ENCODE measurements at places on chromosomes 4 and X.

DNA sequence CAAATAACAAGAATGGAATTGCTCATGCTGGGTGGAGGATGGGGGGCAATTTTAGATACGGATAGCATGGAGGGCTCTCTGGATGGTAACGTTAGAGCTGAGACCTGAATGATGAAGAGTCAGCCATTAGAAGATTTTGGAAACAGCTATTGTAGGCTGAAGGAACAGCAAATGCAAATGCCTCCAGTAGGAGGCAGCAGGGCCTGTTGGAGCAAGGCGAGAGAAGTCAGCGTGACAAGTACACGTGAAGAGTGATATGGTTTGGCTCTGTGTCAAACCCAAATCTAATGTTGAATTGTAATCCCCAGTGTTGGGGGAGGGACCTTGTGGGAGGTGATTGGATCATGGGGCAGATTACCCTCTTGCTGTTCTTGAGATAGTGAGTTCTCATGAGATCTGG lies 59.3 kb upstream of the SOD3 start:
- peak; percentile 56 for DNase-seq

GRCh38 chrX:47384502-47384901 lies 14.1 kb downstream of the ZNF157 start:
- DNase-seq = peak; percentile 75

DNA sequence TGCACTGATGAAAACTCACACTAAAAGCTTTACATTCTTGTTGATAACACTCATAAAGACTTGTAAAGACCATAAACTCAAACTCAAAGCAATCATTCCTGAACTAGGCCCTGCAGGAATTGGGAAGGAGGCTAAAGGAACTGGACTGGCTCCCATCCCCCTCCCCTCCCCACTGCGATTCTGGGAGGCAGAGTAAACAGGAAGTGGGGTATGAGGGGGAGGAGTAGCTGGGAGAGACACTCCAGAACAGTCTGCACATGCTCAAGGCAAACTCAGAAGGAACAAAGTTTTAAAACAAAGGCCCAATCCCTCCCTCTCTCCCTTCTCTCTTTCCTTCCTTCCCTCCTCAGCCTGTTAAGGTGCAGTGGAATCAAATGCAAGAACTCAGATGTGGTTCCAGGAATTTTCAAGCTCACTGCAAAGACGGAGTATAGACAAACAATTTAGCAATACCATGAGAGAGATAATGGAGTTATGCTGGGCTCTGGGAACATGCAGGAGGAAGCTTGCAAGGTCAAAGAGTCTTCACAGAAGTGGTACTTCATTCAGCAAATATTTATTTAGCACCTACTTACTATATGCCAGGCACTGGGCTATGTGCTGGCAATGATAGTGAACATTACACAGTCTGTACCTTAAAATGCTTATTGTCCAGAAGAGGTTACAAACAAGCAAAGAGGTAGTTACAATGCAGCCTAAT lies 15.9 kb downstream of the MID1IP1 start:
- DNase-seq = peak; percentile 27

- DNase-seq = peak; percentile 76
These were observed 11.2 kb upstream of the BCOR start for GRCh38 chrX:40108959-40109287.

GRCh38 chrX:120125444-120125843 lies 9.7 kb upstream of the RHOXF1 start:
- DNase-seq = no peak

GRCh38 chrX:136850441-136851175 lies 29.9 kb downstream of the RBMX start:
- peak; percentile 44 for DNase-seq

DNA sequence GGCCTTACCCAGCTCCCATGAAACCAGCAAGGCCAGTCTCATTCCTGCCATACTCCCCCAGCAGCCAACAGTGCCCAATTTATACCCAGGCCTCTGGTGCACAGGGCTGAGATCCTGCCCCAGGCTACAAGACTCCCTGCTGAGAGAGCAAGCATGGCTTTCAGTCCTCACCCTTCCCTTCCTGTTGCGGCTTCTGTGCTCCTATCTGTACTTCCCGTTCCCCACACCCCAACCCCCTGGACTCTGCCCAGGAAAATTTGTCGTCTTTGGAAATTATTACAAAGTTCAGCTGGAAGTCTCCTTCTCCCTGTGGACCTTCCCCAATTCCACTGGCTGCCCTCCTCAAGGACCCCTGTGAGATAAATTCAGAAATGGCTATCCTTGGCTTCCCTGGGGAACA lies 84.1 kb upstream of the GK2 start:
- peak; percentile 9 for DNase-seq

GRCh38 chr4:171857302-171858012 lies 44.3 kb downstream of the GALNTL6 start:
- DNase-seq = peak; percentile 7

DNA sequence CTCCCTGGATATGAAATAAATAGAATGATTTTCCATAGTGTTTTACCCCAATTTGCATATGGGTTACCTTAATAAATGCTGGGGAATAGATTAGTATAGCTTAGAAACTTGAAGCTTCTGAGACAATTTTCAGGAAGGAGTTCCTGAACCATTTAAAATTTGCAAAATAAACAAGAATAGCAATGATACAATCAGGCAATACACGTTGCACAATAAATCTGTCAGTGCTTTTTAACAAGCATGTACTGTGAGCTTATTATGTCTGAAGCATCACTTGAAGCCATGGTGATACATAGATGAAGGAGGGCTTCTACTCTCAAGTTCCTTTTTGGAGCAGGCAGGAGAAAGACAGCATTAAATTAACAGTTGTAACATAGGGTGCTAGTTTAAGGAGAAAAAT lies 84.2 kb upstream of the WDFY3 start:
- no peak for DNase-seq

- DNase-seq = no peak
These were observed 23.5 kb upstream of the PDE6B start for GRCh38 chr4:601612-602558.

GRCh38 chr4:2929469-2929868 lies 33.7 kb downstream of the NOP14 start:
- no peak for DNase-seq

GRCh38 chr4:18435781-18436180 lies 414.2 kb upstream of the LCORL start:
- DNase-seq = no peak

GRCh38 chrX:109601486-109601885 lies 23.5 kb downstream of the KCNE5 start:
- DNase-seq = no peak

DNA sequence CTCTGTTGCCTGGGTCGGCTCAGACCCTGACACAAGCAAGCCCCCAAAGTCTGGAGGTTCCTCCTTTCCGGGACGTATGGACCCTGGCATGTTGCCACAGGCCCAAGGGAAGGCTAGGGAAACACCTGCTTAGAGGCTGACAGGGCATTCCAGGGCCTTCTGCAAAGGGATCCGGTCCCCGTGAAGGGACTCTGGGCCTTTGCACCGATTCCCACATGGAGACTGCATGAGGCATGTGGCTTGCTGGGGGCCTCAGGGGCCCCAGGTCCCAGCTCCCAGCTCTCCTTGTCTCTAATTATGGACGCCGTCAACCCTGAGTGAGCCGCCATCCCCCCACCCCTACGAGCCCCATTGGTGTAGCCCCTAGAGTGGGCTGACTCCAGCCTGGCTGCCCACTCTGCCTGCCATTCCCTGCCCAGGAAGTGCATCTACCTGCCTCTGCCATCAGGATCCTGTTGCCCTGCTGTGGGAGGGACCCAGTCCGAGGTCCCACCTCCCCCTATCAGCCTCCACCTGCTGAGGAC lies 4.2 kb upstream of the RGS12 start:
- no peak for DNase-seq

DNA sequence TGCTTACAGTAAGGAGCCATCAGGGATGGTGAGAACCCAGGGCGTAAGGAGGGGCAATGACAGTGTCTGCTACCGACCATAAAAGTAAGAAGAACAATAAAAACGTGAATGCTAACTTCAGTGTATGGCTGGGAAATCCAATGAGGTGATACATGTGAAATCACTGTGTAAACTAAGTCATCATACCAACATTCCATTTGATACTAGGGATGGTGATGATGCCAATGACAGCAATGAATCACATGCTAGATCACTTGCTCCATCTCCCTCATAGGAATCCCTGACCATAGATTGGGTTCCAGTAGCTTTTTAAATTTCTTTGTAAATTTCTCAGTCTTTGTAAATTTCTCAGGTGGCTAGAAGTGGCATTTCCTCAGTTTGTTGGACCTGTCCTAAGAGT lies 146.3 kb downstream of the SMIM20 start:
- no peak for DNase-seq

- no peak for DNase-seq
These were observed 25.1 kb upstream of the PLAC8 start for GRCh38 chr4:83139514-83140156.

DNA sequence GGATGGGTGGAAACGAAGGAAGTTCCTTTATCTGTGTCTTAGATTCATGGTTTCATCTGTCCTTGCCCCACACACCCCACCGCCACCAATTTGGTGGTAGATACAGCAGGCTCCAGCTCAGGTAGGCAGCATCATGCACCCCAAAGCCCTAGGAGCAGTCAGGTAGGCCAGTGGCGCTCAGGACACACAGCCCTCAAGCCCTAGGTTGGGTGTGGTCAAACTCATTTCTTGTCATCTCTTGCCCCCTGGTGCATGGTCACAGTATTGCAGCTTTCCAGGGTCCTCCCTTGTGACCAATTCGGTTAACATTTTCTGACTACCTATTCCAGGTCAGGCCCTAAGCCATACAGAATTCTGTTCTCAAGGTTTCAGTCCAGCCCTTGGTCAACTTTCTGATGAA lies 14.5 kb upstream of the PRRG3 start:
- peak; percentile 73 for DNase-seq

DNA sequence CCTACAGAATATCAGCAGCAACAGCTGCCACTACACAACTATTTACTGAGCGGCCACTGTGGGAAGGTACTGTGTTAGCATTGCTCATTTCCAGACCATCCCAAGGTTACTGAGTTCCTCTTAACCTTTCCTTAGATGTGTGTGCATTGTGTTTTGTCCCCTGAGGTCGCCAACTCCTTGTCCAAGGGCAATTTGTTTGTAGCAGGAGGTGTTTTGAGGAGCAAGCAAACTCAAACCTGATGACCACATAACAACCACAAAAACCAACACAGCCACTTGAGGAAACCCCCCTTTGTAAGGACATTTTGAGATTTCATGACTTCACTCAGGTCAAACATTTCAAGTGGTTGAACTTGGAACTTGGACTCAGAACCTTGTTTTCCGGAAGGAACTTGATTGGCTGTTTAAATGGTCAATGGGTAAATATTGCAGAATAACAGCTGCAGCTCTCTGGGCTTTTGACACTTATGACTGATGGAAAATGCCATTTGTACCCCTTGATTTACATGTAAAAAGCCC lies 122.3 kb downstream of the MID1IP1 start:
- DNase-seq = no peak

- no peak for DNase-seq
These were observed 28.0 kb downstream of the ZNF185 start for GRCh38 chrX:152925835-152926234.

DNA sequence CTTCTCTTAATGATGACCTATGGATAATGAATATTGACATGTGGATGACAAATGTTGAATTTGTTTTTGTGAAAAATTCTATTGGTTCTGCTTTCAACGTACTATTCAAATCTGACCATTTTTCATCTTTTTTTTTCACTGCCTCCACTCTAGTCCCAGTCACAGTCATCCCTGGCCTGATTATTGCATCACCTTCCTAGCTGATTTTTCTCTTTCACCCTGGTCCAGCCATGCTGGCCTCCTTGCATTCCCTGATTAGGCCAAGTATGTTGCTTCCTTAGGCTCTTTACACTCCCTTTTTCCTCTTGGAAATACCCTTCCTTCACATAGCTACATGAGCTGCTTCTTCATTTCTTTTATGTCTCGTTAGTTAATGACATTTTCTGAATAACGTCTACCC lies 58.1 kb upstream of the MAP9 start:
- DNase-seq = no peak

GRCh38 chr4:48738856-48739255 lies 41.2 kb downstream of the FRYL start:
- DNase-seq = no peak

DNA sequence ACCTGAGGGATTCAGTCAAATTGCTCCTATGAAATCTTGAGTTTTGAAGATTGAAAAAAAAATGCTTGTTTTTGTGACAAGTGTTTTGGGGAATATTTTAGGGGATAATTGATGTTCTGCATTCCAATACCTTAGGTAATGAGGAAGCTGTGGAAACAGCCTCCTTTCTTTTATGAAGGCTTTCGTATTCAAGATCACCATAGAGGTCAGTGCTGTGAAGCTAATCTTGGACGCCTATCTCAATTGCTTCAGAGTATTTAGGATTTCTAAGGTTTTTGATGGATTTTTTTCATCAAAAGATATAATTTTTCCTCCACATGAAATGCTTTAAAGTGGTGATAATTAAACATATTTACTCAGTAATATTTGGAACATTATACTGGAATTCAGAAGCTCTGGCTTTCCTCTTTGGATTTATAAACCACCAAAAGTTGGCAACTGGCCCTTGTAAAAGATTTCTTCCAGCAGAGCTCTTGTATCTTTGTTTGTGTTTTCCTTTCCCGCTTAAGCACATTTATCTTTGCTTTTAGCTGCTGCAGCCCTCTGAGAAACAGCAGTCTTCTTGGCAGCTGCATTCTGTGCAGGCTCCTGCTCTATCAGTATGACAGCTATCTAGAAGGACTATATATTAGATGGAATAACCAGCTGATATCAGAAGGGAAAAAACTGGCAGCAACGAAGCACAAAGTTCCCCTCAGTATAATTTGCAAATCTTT lies 63.7 kb downstream of the HMGB2 start:
- no peak for DNase-seq

DNA sequence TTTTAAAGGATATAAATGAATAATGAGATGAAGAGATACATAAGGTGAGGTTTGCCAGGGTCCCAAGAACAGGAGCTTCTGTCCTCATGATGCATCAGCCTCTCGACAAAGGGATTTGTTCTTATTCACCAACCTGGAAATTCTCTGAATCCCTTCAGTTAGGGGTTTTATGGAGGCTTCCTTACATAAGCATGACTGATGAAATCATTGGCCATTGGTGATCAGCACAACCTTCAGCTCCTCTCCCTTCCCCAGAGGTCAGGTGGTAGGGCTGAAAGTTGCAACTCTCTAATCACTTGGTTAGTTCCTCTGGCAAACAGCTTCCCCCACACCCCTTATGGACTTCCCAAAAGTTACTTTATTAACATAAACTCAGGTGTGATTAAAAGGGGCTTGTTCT lies 222.0 kb downstream of the SPRY1 start:
- DNase-seq = no peak

- no peak for DNase-seq
These were observed 60.0 kb downstream of the GAB1 start for GRCh38 chr4:143396695-143397094.

GRCh38 chr4:148447681-148448080 lies 5.5 kb upstream of the NR3C2 start:
- DNase-seq = no peak

DNA sequence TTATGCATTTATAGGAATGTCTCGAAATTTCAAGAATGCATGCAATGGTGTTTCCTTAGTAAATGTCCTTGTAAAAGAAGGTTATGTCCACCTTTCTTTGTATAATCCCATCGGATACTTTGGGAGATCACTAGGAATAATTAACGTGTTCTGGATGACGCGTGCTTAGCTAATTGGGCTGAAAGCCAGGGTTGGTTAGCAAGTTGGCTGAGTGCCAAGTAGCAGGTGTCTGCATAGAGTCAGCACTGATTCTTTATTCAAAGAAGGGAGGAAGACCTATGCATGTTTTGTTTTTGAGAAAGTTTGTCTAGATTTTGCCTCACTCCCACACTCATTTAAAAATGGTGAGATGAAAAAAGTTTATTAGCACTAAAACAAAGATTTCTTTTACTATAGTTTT lies 144.6 kb downstream of the SOX3 start:
- peak; percentile 39 for DNase-seq

- DNase-seq = no peak
These were observed 24.4 kb upstream of the PDE5A start for GRCh38 chr4:119652998-119653397.

Measured in MCF 10A (cell line).